ENCODE measurements at places on chromosomes 5 and 9.

DNA sequence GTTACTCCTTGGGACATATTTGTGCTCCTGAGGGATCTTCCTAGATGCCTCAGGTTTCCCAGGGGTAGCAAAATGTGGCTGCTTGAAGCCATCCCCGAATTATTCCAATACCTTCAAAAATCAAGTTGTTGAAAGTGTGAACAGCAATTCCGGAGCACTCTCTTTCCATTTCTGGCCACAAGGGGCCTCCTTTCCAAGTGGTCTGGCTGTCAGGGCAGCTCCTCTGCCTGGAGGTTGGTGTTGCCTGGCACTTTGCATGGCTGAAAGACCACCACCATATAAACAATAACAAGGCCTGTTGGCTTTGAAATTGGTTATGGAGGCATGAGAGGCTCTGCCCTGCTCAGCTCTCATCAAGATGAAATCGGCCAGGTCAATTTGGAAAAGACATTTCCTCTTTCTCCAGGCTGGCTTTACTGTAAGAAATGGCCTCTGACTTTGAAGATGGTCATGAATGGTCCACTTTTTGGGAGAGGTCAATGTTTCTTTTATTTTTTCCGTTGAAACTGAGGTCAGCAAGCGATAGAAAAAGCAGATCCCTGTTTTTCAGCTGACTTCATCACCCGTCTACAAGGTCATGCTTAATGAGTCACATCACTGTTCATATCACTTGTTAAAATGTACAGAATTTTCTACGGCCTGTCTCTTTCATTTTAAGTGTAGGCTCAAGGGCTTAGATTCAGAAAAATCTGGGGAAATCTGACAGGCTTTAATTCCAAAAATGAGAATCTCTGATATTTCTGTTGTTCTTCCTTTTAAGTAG is 481.1 kb upstream of the ZNF608 start:
- DNase-seq: no peak

- DNase-seq: no peak
These were observed 18.7 kb downstream of the CPLX2 start for GRCh38 chr5:175889910-175890684.

GRCh38 chr9:124359426-124359825 is 55.8 kb downstream of the PSMB7 start:
- DNase-seq: no peak

DNA sequence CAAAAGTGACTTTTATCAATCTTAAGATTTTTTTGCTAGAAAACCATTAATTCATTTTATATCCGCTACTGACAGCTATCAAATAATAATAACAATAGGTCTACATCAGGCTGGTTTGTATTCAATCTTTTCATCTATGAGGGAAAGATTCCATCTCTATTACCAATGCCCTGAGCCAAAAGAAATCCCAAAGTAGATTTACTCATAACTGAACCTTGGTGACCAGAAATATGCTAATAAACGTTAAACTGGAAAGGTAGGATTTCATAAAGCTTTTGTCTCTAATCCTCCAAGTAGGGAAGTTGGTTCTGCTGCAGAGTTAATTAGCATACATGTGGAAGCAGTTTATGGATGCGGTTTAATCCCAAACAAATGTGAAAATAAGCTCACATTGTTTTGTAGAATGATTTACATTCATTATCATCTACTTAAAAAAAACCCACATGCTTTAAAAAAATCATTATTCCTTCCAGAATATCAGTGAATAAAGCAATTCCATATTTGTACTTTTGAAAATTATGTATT is 715.5 kb downstream of the CETN3 start:
- DNase-seq: no peak

DNA sequence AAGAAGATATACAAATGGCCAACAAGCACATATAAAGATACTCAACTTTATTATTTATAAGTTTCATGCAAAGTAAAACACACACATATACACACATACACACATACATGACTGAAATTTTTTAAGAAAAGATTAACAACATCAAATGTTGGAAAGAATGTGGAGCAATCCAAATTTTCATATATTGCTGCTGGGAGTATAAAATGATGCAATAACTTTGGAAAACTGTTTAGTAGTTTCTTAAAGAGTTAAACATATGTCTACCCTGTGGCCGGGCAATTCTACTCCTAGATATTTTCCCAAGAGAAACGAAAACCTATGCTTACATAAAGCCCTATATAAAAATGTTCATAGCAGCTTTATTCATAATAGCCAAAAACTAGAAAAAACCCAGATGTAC is 99.8 kb upstream of the NR4A3 start:
- DNase-seq: no peak

DNA sequence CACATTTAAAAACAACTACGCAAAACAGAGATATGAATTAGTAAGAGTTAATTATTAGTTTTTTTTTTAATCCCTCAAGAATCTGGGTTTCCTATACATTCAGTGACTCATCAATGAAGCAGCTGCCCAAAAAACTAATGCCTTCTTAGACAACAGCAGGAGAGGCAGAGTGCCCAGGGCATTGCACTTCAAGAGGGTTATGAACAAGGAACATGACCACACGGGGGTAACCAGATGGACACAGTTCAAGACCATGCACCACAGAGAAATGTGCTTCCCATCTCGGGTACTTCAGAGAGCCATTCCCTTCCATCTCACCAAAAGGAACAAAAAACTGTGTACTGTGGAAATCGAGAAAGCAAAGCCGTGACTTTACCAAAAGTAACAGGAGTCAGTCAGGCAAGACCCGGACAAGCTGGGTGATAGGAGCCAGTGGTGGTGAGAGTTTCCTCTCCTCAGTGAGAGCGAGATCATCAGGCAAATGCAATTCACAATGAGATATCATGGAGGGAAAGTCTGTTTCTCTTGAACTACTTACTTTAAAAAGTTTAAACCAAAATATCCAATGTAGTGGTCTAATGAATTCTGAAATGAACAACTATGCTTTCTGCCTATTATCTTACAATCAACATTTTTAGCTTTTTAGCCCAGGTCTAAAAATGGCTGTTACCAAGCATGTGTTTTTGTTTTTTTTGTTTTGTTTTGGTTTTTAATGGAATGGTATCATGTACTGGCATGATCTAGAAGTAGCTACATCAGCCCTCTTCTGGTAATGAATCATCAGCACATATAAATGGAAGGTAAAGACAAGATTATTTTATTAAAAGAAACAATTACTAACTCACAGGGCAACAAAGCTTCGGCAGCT is 192.1 kb downstream of the TSSK1B start:
- no peak for DNase-seq
